Uterus (tissue), 4 donors: ENCODE measurements at places on chromosomes 12 and 14.

GRCh38 chr14:90676912-90677311 lies 139.3 kb downstream of the TTC7B start:
- no peak for DNase-seq

DNA sequence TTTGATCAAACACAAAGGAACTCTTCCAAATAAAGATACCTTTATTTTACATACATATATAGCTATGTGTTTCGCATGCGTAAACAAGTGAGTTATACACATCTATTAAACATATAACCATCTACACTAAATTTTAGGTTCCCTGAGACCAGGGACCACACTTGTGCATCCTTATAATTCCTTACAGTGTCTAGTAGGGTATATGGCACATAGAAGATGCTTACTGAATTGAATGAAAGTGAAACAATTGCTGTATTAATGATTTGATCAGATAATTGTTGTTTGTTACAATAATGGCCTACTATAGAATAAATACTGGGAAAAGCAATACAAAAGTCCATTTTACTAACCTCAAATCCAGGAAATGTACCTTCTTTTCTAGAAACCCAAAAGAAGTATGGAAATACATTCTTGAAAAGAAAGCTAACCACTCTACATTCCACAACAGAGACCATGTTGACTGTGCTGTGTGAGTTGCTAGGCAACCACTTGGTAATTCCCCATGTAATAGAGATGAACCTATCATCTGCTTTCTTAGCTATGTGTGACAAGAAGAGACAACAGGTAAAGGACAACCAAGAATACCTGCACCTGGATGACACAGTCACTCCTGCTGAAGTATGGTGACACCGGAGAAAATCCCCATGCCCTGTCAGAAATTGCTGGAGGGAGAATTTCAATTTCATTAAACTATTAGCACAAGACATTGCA lies 11.9 kb upstream of the CIPC start:
- DNase-seq = no peak

DNA sequence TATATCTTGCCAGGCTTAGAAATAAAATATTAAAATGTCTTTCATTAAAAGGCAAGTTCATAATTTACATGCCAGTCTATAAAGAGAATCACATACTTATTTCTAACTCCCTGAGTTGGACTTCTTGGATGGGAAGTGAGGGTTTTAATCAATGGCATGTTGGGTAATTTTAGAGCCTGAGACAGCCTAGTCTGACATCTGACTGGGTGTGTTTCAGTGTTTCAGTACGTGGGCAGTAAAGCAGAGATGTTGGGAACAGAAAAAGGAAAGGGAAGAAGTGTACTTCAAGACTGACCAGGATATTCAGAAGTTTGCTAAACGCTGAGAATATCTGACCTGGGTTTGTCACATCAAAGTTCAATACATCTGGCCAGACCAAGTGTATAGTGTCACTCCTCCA lies 171.8 kb downstream of the BTG1 start:
- DNase-seq = no peak

- no peak for DNase-seq
Observed at GRCh38 chr12:66194122-66194521, 5.1 kb downstream of the IRAK3 start.

DNA sequence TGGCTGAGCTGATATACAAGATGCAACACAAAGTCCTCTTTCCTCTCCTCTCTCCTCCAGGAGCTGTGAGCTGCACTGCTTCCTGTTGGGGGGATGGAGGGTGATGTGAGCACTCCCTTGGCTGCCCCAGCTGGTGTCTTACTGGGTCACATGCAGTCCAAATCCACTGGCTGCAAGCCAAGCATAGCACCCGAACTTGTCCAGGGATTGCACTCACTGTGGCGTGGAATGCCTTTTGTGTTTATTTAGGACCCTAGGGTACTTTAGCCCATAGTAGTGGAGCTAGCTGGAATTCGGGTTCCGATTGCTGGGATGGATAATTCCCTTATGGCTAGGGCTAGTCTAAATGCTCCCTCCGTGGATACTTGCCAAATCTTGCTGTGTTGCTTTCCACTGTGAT lies 424.9 kb upstream of the SYT1 start:
- no peak for DNase-seq

GRCh38 chr12:95516757-95517156 lies 34.5 kb downstream of the USP44 start:
- DNase-seq = no peak

- DNase-seq = no peak
Observed at GRCh38 chr14:29144621-29145020, 378.0 kb downstream of the FOXG1 start.

- no peak for DNase-seq
Observed at GRCh38 chr12:121822393-121823100, 18.7 kb downstream of the SETD1B start.

- no peak for DNase-seq
Observed at GRCh38 chr12:22658214-22658613, 33.2 kb downstream of the ETNK1 start.

DNA sequence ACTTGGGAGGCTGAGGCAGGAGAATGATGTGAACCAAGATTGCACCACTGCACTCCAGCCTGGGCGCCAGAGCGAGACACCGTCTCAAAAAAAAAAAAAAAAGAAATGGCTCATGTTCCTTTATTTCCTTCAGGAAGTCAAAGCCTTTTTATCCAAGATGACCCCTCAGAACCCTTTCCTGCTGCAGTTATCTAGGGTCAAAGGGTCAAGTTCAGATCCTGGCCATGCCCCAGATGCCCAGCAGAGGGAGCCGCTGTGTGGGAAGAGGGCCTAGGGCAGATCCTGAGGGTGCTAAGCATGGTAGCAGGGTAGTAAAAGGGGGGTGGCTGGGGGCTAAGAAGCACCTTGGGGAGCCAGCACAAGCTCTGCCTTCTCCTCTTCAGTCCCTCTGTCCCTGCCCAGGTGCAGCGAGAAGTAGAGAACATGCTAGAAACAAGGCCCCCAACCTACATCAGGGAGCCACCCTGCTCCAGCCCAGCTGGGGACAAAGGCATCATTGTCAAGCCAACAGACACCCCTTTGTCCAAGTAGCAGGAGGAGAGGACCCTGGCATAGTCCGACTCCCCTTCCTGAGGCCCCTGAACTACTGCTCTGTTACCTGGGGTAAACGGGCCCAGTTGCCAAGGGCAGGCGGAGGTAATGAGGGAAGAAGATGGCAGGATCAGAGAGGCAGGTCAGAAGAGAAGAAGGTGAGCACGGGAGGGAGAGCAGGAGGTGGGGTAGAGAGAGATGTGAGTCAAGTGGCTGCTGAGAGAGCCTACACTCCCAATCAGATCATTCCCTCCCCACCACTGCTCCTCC lies 6.5 kb downstream of the NFE2 start:
- DNase-seq = peak; percentile 32

DNA sequence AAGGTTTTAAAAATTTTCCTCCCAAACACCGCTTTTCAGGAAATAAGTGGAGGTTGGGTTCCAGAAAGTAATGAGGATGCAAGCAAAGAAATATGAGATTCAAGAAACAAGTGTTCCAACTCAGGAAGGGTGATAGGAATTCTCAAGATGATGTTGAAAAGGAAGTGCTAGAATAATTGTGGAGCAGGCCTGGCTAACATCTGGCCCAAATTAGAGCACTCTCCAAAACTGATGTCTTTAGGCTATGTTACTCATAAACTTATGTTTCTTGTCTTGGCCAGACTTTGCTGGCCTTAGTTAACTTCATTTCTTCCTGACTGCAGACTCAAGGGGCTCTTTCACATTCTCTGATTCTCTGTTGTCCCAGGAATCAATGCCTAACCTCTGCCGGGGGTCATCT lies 116.3 kb downstream of the TMTC3 start:
- no peak for DNase-seq

DNA sequence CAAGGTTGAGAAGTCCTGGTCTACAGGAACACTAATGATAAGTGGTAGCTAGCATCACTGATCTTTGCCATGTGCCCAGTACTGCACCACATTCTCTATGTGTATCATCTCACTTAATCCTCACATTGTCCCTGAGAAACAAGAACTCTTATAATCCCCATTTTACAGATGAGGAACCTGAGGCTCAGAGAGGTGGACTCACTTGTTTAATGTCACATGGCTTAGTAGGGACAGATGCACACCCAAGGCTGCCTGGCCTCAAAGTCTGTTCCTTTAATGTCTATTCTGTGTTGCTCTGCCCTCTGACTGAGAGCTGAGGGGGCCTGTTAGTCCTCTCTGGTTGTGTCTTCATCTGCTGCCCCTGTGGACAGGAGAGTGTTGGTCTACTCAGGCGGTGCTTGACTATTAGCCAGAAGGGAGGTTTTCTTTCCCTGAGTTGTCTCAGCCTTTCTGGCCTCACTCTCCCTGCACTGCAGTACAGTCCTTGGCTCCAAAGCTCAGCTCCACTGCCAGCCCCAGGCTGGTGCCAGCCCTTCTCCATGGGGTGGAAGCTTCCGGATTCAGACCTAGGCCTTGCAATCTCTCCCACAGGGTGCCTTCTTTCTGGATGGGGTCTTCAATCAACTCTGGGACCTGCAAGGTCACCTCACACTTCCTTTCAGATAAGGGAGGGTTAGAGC lies 4.9 kb upstream of the DYNLL1 start:
- no peak for DNase-seq

DNA sequence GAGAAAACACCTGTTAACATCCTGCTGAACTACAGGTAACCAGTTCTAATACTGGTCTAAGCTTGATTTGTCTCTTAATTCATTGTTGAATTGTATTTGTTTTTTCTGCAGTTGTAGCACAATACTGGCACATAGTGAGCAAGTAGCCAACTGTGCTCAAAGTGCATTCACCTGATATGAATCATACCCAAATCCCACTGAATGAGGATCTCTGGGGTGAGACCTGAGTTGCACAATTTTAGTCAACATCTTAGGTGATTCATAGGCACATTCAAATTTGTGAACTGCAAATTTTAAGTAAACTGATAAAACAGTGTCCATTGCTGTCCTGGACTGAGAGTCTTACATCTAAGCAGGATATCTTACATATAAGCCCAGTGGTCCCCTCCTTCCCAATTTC lies 12.8 kb downstream of the KCNC2 start:
- DNase-seq = no peak
